T-helper 2 cell (primary cell): ENCODE measurements at places on chromosomes 1 and 21.

DNA sequence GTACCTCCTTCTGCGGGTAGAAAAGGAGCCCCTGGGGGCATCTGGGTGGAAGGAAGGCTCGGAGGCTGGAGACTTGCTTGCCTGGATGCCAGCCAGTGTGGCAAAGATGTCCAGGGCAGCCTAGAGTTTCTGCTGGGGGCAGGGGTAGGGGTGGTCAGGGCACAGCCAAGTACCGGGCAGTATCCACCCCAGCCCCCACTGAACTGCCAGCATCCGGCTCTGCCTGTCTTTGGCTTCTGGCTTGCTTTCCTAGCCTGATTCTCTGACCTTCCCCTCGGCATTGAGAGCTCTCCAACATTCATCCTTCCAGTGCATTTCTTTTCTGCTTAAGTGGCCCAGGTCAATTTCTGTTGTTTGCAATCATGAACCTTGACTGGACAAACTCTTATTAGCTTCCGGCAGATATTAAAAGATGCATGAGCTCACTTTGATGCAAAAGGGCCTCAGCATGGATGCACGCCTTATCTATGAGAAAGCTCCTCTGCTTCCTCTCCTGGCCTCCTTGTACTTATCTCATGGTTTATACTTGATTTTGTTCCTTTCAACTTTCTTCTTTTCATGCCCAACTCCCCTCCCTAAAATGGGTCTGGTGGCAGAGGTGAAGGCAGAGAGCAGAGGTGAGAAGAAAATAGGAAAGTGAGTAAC is 116.9 kb downstream of the HLCS start:
- DNase-seq: no peak

DNA sequence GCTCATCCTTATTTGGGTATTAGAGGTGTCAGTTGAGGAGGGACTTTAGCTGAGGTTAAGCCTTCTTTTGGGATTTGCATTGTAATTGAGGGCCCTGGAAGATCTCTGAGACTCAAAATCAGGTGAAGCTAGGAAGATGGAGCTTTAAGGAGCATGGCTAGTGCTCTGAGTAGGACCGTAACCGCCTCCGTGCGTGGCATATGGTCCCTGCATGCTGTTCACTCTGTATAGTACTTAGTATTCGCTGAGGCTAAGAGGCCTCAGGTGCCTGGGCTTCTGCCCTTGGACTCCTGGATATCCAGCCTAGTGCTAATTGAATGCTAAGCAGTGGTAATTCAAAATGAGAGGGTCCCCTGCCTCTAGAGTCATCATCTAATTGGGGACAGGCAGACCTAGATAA is 22.5 kb downstream of the NSUN4 start:
- DNase-seq: no peak

DNA sequence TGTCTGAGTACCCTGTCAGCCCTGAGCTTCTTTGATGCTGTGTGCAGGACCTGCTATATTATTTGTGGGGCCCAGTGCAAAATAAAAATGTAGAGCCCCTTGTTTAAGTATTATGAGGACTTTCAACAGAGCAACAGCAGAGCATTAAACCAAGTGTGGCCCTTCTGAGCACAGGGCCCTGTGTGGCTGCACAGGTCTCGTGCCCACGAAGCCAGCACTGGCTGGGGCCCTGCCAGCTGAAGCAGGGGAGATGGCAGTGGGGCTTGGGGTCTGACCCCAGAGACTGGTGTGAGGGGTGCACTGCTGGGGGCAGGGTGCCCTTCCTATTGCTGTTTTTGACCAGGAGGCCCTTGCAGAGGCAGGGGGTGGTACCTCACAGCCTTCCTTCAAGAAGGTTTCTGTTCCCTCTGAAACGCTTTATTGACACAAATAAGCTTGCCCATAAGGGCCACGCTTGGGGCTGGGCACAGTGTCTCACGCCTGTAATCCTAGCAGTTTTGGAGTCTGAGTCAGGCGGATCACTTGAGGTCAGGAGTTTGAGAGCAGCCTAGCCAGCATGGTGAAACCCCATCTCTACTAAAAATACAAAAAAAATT is 2.2 kb upstream of the SEMA4A start:
- DNase-seq: no peak

DNA sequence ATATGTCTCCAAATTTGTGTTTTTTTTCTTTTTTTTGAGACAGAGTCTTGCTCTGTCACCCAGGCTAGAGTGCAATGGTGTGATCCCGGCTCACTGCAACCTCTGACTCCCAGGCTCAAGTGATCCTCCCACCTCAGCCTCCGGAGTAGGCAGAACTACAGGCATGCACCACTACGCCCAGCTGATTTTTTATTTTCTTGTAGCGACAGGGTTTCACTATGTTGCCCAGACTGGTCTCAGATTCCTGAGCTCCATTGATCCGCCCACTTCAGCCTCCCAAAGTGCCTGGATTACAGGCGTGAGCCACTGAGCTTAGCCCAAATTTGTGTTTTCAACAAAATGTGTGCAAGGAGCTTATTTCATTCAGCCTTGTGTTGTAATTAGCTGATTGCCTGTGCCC is 59.0 kb upstream of the IFFO2 start:
- no peak for DNase-seq

DNA sequence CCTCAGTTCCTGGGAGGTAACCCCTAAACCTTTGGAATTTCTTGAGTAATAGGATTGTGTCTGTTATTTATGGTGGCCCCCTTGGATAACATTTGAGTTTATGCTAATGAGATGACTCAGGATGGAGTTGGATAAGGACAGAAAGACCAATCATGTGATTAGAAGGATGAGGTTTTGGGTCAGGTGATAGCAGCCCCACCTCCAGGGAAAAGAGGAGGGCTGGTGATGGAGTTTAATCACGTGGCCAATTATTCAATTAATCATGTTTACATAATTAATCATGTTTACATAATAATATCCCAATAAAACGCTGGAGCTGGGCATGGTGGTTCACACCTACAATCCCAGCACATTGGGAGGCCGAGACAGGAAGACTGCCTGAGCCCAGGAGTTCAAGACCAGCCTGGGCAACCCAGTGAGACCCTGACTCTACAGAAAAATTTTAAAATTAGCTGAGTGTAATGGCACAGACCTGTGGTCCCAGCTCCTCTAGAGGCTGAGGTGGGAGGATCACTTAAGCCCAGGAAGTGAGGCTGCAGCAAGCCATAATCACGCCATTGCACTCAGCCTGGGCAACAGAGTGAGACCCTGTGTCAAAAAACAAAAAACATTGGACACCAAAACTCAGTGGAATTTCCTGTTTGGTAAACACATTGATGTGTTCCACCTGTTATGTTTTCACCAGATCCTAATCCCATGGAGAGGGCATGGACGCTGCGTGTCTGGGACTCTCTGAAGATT is 73.3 kb downstream of the NUP210L start:
- no peak for DNase-seq

GRCh38 chr1:23393706-23394105 is 24.1 kb upstream of the ZNF436 start:
- DNase-seq: no peak

GRCh38 chr1:205422993-205423642 is 1.3 kb upstream of the LEMD1 start:
- DNase-seq: no peak

- DNase-seq: no peak
Measured at GRCh38 chr1:107649023-107649422, 316.0 kb downstream of the VAV3 start.

DNA sequence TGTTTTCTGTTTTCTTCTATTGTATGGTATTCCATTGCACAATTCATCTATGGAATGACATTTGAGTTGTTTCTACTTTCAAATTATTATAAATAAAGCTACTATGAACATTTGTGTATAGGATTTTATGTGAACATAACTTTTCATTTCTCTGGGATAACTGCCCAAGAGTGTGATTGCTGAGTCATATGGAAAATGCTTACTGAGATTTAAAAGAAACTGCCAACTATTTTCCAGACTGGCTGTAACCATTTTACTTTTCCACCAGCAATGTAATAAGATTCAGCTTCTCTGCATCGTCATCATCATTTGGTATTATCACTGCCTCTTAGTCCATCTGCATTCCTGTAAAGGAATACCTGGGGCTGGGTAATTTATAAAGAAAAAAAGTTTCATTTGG is 779.6 kb upstream of the PRMT6 start:
- no peak for DNase-seq

DNA sequence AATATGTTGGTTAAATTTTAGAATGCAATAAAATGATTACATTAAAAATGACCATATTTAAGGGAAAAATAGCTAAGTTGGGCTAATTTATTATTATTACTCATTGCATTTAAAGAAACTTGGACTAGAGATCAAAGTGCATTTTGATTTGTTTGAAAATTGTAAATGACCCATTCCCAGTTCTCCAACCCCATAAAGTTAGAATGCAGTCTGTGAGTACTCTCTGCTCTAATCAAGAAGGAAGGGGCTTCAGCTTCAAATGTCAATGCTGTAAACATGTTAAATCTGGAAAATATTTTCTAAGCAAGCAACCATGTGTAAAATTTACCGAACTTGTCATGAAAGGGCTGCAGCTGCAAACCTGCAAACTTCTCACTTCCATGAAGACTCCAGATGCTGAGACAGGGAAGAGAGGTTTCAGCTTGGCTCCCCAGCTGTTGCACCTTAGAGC is 232.7 kb downstream of the TTLL7 start:
- no peak for DNase-seq
